ENCODE measurements at places on chromosomes 6 and 20.

- no peak for DNase-seq
Measured at GRCh38 chr6:89050155-89050554, 30.4 kb upstream of the PNRC1 start.

DNA sequence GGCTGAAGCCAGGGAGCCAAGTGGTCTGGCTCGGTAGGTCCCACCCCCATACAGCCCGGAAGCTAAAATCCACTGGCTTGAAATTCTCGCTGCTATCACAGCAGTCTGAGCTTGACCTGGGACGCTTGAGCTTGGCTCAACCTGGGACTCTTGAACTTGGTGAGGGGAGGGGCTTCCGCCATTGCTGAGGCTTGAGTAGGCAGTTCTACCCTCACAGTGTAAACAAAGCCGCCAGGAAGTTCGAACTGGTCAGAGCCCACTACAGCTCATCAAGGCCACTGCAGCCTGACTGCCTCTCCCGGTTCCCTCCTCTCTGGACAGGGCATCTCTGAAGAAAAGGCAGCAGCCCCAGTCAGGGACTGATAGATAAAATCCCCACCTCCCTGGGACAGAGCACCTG, 1337.7 kb downstream of the HACE1 start:
- no peak for DNase-seq

DNA sequence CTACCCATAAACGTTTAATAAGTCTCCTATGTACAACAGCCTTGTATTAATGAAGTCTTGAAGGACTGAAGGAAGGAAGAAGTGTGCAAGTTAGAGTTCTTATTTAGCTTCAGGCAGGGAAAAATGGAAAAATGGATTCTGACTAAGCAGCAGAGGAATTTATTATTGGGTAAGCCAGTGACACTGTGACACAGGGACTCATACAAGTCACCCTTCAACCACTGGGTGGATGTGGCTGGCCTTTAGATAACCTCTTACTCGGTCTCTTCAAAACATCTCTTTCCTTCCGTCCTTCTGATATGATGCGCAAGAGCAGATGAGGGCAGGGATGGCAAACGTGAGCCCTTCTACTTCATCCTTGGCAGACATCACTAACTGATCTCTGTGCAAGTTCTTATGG, 145.6 kb downstream of the DHX35 start:
- no peak for DNase-seq

GRCh38 chr6:135935941-135936601, 84.6 kb downstream of the PDE7B start:
- DNase-seq, result no peak

DNA sequence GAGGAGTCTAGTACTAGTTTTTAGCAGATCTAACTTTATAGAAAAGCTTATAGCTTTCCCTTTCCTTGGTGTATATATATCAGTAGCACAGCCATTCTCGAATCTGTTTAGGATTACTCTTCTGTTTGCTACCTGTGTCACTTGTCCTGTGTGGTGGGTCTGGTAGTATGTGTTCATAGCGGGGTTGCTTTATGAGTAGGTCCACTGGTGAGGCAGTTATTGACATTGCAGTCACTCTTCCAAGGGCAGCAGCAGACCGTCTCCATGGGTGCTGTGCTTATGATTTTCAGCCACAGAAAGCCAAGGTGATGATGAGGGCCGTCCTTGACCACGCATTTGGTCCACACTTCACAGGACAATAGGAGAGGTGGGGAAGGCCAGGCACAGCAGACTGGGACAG, 171.5 kb downstream of the CDKAL1 start:
- no peak for DNase-seq
